ENCODE measurements at places on chromosomes 16 and 17. TPM values are rescaled to one million over a fixed set of nuclear protein-coding genes. Genes with fewer than 3 reads are reported as not detected.

Gene SPNS2
- 0.27 TPM for total RNA-seq

- no peak for DNase-seq
Observed at GRCh38 chr17:17612085-17613022, 20.8 kb upstream of the PEMT start.

DNA sequence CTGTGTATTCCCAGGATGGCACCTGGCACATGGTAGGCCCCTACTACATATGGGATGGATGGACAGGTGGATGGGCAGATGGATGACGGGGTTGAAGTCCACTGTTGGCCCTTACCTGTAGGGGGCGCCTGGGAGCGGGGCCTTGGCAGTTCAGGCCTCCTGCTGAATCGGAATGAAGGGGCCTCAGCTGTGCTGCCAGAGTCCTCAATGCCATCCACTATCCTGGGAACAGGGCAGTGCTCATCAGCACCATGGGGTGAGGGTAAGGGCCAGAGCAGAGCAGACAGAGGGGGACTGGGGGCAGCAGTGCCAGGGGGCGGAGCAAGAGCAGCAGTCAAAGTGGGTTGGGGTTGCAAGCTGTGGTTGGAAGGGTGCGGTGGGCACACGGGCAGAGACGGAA, 8.3 kb upstream of the RAB5C start:
- DNase-seq: no peak

GRCh38 chr17:73232587-73233373, 28.9 kb downstream of the CPSF4L start:
- peak; percentile 8 for DNase-seq

Data from HT1080 (cell line).